CD4-positive, alpha-beta T cell treated with Interleukin-17A for 4 hours (primary cell): ENCODE measurements at places on chromosomes 12 and 14.

GRCh38 chr12:49543914-49544815 lies 5.3 kb downstream of the KCNH3 start:
- no peak for DNase-seq

DNA sequence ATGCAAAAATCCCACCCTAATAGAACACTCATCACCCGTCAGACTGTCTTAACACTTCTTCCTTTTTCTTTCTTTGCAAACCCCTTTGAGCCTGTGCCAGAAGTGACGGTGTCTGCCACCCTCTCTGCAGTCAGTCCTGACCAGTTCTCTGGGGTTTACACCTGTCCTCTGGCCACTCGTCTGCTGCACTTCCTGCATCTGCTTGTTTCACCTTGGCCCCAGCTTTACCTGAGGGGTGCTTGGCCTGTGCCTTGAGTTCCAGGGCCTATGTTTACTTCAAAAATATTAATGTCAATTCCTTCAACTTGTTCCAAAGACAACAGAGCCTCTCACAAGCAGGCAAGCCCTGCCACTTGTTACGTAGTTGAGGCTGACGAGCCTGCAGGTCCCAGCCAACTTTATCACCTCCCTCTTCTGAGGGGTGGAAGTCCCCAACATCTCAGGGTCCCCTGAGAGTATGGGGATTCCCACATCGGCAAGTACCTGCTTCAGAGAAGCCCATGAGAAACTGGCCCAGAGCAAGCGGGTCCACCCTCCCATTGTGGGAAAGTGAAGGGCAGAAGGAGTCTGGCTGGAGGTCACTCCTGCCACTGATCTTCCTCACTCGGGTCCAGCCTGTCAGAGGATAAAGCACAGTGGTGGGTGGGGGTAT lies 205.4 kb downstream of the DAD1 start:
- DNase-seq, result no peak

DNA sequence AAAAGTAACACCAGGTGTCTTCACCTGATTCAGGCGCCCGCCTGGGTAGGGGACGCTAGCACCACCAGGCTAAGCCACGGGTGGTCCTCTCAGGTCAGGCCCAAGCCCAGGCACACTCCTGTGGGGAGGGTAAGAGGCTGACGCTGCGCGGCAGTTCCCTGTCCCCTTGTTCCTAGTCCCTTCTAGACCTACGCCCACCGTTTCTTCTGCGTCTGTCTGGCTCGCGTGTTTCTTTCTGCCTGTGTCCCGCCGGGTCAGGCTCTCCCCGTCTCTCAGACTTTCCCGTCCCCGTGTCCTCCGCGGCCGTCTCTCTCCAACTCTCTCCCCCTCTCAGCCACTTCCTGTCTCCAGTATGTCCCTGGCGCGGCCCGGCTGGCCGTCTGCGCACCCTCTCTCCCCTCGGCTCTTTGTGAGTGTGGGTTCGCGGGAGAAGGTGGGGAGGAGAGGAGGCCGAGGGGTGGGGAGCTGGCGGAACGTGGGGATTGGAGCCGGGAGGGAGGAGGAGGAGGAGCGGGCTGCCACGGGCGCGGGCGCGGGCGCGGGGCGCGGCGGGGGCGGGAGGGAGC lies 3.1 kb upstream of the TNS2 start:
- no peak for DNase-seq

GRCh38 chr14:67943947-67944346 lies 124.4 kb downstream of the RAD51B start:
- peak; percentile 55 for DNase-seq

- DNase-seq, result no peak
Observed at GRCh38 chr14:71487941-71488340, 444.3 kb upstream of the RGS6 start.

DNA sequence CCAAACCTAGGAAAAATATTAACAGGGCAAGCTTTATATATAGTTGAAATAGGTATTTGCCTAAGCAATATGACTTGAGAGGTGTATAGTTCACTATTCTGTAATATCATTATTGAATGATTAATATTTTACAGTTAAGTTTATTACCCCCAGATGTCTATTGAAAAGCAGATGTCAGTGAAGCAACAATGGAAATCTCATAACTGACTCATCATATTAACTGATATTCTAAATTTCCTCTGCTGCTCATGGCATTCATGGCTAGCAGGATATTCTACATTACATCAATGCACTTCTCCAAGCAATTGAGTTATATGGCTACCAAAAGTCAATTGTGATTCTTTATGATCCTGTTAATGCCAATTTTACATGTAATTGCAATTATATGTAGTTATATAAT lies 9.7 kb upstream of the MAGOHB start:
- no peak for DNase-seq

DNA sequence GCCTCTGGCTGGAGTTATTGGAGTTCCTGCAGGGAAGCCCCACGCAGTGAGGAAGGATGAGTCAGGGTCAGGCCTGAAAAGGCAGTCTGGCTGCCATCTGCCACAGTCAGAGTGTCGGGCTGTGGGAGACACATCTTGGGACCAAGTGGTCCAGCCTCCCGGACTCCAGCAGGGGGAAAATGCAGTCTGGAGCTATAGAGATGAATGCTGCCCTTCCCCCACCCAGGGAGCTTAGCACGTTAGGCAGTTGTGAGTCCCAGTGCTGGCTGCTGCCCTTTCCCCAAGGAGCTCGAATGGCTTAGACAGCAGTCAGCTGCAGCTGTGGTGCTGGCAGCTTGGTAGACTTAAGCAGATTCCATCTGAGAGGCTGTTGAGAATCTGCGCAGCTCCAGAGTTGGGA lies 8.2 kb upstream of the NTS start:
- no peak for DNase-seq

GRCh38 chr14:90407230-90407629 lies 10.4 kb downstream of the CALM1 start:
- DNase-seq, result no peak

GRCh38 chr14:22202313-22202712 lies 386.7 kb downstream of the DAD1 start:
- DNase-seq, result no peak

GRCh38 chr14:93811020-93811419 lies 22.7 kb upstream of the PRIMA1 start:
- no peak for DNase-seq

GRCh38 chr12:55695349-55695748 lies 12.4 kb downstream of the ITGA7 start:
- no peak for DNase-seq

- no peak for DNase-seq
Observed at GRCh38 chr12:102995372-102995771, 37.9 kb downstream of the ASCL1 start.

DNA sequence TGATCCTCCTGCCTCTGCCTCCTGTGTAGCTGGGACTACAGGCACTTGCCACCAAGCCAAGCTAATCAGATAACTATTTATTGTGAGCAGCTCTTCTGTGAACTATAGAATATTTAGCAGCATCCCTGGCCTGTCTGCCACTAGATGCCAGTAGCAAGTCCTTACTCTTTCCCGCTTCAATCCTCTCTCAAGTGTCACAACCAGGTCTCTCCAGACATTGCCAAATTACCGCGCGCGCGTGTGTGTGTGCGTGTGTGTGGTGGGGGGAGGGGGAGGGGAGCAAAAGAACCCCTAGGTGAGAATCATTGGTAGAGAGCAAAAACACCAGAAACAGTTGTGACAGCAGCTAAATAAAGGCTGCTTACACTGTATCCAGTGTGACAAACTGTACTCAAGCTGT lies 49.9 kb downstream of the PPP2R5E start:
- DNase-seq, result no peak

DNA sequence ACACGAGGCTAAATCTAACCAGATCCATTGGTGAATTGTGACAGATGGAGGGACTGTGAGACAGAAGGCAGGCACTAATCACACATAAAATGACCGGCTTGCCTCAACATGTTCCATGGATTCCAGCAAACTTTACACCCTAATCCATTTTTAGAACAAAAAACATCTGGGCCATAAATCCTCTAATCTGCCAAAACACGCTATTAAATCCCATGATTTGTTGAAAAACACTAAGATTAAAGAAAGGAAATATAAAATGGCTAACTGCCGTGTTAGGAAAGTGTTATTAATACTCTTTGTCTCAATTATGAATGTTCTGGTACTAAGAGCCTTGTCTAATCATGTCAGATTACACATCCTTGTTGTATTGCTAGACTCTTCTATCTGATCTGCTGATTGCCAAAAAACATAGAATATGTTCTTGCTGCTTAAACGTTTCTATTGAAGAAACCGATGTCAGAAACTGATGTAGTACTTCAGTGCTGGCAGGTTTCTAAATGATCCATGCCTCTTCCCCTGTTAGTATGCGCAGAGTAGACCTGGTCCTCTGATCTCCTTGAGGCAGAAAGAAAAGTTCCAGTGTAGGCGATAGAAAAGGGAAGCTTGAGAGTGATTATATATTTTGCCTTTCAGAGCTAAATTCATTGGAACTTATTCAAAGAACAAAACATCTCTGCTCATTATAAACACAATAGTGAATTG lies 384.9 kb downstream of the SOX5 start:
- DNase-seq, result no peak

GRCh38 chr12:47189728-47190127 lies 110.0 kb upstream of the AMIGO2 start:
- DNase-seq, result no peak

DNA sequence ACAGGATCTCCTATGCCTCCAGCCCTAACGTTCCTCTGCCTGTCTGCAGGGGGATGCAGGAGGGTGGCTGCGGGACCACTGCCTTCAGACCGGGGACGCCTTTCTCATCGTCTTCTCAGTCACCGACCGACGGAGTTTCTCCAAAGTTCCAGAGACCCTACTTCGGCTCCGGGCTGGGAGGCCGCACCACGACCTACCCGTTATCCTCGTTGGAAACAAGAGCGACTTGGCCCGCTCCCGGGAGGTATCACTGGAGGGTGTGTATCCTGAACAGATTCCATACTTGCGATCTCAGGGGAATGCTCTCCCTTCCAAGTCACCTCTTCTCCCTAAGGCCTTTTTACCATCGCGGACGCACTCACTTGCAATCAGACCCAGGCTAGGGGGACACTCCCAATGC lies 3.0 kb downstream of the REM2 start:
- DNase-seq, result no peak

DNA sequence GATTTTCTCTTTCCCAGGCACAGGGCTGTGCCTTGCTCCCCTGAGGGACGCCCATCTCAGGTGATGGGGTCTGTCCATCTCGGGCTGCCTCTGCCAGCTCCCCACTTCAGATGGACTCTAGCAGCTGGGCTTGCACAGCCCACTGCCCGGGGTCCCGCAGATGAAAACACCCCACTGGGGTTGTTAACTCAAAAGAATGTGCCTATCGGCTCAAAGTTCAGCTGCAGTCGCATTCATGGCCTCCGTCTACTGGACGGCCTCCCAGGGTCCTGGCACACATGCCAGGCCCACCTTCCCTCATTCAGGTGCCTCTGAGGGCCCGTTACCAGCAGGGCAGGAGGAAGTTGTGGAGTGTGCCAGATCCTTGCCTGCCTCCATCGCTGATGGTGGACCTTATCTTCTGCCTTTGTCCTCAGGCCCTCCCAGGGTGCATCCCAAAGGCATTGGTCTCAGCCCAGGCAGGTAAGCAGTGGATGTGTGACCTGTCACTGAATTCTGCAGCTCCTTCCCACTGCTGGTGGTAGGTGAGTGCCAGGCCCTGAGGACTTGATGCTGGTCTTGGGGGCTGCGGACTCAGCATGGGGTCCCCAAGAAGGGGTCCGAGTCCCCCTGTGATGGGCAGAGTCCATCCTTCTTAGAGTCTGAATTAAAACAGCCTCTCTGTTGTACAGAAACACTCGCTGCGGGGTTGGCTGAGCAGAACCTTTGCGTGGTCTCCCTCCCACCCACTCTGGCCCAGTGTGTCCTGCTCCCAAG lies 324.6 kb upstream of the DIO3 start:
- DNase-seq, result no peak

- peak; percentile 66 for DNase-seq
Observed at GRCh38 chr14:67837011-67837624, 17.5 kb downstream of the RAD51B start.

GRCh38 chr14:66300886-66301285 lies 185.3 kb upstream of the CCDC196 start:
- no peak for DNase-seq

DNA sequence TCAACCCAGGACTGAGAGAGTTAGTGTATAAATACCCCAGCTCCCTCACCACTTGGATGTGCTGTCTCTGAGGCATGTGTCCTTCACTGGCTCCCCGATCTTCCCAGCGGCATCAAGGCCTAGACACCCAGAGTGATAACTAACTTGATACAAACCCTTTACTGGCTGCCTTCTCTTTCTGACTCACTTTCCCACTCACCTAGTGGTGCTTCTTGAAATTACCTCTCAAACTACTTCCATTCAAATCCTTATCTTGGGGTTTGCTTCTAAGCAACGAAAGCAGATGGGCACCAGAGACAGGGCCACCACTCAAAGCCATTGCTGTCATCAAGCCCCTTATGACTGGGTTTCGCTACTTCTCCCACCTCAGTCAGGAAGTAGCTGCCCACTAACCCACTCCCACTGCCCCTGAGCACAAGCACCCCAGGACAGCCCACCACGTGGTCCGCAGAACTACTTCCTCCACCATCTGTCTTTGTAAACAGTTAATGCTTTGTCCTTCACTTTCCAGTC lies 17.2 kb downstream of the ZFP36L1 start:
- DNase-seq, result no peak

DNA sequence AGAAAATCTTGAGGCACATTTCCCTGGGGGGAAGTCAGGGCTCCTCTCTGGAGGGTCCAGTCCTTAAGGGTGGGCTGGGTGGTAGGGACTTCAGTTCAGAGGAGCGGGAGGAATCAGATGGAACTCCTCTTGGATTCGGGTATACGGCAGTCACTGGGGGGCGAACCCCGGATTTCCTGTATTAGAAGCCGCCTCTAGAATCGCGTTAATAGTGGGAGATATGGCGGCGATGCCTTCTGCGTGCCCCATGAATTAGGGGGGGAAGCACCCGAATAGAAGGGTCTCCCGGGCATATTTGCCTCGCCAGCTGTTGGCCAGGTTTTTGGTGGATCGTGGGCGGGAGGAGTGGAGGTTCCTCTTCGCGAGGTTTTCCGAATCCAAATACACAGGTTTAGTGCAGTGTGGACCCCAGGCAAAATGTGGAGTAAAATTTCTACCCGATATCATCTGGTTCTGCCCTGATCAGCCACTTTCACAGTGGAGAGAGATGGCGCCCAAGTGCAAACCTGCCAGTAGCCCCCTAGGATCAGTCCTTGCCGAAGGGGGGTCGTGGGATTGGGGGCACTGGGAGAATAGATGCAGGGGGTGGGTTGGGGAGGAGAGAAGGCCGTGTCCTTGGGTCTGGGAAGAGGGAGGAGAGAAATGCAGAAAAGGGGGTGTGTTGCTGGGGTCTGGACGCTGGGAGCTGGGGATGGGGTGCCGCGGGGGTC lies 628 bp downstream of the MEG3 start:
- no peak for DNase-seq

DNA sequence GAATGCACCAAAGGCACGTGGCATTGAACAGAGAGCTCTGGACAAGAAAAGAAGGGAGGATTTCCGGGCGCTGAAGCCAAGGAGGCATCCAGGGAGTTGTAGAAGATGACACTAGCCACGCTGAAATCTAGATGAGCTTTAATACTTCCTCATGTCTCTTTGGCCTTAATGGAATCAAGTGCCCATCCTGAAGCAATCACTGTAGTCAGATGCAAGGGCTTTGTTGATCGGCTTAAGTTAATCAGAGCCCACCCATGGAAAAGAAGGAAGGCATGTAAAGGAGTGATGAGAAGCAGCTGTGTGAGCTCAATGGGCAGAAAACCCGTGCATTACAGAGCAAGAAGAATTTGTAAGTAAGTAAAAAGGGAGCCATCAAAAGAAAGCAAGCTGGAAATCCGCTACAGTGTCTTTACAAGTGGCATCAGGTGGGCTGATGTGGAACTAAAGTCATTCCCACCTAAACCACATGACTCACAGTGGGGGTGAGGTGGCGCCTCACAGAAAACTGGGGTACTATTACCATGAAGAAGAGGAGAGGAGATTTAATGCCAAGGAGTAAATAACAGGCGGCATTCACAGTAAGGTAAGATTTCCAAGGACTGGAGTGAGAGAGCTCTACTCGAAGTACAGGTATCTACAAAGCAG lies 48.4 kb downstream of the NDUFA12 start:
- DNase-seq, result no peak
